Retinal pigment epithelial cell (primary cell): ENCODE measurements at places on chromosomes 4 and X.

GRCh38 chrX:20829665-20830491 lies 544.3 kb upstream of the CNKSR2 start:
- DNase-seq = no peak

GRCh38 chr4:171676555-171677215 lies 136.5 kb upstream of the GALNTL6 start:
- no peak for DNase-seq

GRCh38 chr4:28469387-28469786 lies 1608.7 kb downstream of the STIM2 start:
- no peak for DNase-seq

- DNase-seq = no peak
These were observed 265.3 kb downstream of the FRMPD4 start for GRCh38 chrX:12403474-12404082.

DNA sequence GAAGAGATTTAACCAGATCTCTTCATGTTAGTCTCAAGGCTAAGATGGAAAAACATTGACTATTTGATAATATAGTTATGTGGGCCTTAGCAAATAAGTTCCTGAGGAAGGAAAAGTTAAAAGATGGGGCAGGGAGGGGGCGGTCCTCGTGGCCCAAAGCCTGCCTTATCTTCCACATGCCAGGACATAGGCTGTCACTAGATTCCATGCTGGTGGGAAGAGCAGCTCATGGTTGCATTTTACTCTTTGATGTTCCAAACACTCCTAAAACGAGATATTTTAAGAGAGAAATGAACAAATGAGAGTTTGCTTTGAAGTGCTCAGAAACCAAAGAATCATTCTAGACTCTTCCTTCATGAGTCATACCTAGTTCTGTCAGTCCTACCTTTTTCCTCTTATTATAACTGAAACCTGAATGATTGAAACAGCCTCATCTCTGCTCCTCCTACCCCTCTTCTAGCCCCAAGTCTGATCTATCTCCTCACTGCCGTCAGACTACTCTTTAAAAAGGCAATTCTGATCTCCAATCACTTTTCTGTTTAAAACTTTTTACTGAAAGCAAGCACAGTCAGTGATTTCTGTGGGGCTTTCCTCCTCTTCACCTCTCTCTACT lies 25.1 kb downstream of the RAB9B start:
- DNase-seq = no peak

GRCh38 chrX:39725928-39726619 lies 371.7 kb downstream of the BCOR start:
- no peak for DNase-seq

DNA sequence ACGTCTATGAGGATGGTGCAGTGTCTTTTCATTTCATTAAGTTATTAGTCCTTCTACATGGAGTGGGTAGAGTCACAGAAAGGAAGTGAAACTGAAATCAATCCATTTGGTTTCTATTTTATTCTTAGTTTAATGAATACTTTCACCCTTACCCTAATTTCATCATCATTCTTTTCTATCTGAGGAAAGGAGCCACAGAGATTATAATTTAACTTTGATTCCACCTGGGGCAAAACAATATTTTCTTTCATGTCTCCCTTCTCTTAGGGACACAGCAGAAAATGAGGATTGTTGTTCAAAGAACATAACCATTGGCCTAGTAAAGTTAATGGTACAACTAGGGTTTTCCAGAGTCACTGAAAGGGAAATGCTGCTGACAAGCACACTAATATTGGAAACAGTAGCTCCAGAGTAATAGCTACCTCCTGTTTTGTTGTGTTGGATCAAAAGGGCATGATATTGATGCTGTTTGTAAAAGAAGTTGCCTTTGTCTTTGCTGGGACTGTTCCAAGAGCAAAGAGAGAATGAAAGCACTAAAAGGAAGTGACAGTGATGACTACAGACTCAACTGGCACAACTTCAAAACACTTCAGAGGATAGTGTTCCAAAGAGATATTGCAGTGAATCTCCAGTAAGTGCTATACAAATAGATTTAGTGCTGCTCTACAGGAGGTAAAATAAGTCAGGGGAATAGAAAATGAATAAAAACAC lies 247.1 kb upstream of the PITX2 start:
- DNase-seq = no peak

DNA sequence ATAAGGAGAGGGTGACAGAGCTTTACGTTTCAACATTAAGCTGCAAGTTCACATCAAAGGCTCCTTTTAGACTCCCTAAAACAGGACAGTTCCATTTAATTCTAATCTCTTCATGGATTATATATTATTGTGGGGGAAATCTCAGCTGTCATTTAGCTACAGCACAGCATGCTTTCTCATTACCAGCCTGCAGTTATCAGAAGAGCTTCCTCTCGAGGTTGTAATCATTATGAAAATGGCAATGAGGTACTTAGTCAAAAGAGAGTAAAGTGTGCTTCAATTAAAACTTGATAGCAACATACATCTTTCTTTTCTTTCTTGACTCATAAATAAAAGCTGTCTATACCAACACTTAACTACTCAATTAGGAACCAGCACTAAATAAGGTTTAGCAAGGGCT lies 896.8 kb downstream of the ADGRL3 start:
- no peak for DNase-seq
